SK-N-MC (cell line): ENCODE measurements at places on chromosomes 5 and 9.

- DNase-seq = no peak
These were observed 31.7 kb upstream of the FBXW11 start for GRCh38 chr5:172038167-172038566.

GRCh38 chr9:38126730-38127129, 57.7 kb upstream of the SHB start:
- no peak for DNase-seq

- DNase-seq = no peak
These were observed 13.9 kb upstream of the FEM1C start for GRCh38 chr5:115558388-115558956.

DNA sequence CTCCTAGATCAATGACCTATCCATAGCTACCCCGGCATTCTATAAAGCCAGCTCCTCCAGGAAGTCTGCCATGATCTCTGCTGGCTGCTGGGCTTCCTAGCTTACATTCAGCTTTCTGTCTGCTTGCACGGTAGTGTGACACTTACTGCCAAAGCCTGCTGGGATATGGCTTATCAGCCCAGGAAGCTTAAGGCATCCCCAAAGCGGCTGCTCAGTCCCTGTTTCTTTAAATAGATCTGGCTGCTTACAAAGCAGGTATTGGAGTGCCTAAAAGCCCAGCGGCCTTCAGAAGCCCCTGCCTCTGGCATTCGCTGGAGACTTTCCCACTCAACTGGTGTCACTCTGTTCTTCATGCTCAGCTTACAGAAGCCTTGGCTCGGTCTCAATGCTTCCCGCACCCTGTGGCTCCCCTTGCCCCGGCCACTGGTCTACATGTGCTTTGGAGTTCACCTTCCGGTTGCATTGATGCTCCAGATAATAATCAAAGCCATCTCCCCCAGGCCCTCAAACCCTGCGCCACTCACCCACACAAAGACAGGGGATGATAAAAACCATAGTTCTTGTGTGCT, 31.3 kb upstream of the STRBP start:
- DNase-seq = no peak

GRCh38 chr5:132822650-132823480, 7.6 kb downstream of the SHROOM1 start:
- DNase-seq = no peak

GRCh38 chr9:20552874-20553557, 69.3 kb downstream of the MLLT3 start:
- no peak for DNase-seq

GRCh38 chr9:87181670-87182069, 234.4 kb upstream of the GAS1 start:
- no peak for DNase-seq

GRCh38 chr5:88094403-88094802, 174.2 kb downstream of the TMEM161B start:
- no peak for DNase-seq

- DNase-seq = no peak
These were observed 589 bp downstream of the CKS2 start for GRCh38 chr9:89311346-89312221.

GRCh38 chr9:124696101-124696500, 75.0 kb downstream of the NR6A1 start:
- no peak for DNase-seq

DNA sequence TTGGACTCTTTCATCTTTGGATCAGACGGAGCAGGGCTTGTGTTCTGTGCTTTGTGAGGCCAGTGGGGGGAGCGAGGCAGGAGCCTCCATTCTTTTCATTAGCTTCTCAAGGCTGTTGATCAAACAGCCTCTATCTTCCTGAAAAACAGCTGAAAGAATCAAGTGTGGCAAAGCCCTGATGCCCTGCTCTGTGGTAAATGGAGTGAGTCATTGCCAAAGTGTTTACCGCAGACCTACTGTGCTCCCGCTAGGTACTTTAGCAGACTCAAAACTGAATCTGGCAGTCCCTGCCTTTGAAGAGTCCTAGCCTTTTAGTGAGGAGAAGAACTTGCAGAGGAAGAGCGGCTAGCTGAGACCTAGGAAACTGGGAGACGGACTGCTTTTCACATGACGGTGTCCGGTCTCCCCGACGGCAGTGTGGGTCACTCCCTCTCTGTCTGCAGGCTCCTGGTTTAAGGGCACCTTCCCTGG, 3.3 kb downstream of the ANKRD33B start:
- DNase-seq = no peak

- no peak for DNase-seq
These were observed 509.4 kb downstream of the IRX1 start for GRCh38 chr5:4104831-4105597.

GRCh38 chr9:6096821-6097220, 81.4 kb upstream of the RANBP6 start:
- DNase-seq = no peak

- no peak for DNase-seq
These were observed 53.6 kb upstream of the PHF2 start for GRCh38 chr9:93522736-93523135.

DNA sequence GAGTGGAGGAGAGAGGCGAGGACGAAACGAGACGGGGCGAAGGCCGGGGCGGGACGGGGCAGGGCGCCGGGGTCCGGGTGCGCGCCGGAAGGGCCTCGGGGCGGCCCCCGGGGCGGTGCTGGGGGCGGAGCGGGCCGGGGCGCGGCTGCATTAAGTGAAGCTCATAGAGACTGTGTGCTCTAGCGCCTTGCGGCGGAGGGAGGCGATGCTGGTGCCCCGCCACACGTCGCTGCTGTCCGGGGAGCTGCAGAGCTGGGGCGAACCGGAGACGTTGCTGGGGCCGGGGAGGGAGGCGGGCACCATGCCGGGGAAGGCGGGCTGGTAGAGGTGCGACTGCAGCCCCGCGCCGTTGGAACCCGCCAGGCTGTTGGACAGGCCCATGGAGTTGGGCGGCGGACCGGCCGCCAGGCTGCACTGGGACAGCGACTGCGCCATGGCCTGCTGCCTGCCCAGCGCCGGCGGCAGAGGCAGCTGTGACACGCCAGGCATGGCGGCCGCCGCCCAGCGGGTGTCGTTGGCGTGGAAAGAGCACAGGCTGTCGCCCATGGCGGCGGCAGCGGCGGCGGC, 8.3 kb downstream of the OTP start:
- DNase-seq = no peak

- no peak for DNase-seq
These were observed 4.7 kb downstream of the PDLIM4 start for GRCh38 chr5:132261881-132262845.

DNA sequence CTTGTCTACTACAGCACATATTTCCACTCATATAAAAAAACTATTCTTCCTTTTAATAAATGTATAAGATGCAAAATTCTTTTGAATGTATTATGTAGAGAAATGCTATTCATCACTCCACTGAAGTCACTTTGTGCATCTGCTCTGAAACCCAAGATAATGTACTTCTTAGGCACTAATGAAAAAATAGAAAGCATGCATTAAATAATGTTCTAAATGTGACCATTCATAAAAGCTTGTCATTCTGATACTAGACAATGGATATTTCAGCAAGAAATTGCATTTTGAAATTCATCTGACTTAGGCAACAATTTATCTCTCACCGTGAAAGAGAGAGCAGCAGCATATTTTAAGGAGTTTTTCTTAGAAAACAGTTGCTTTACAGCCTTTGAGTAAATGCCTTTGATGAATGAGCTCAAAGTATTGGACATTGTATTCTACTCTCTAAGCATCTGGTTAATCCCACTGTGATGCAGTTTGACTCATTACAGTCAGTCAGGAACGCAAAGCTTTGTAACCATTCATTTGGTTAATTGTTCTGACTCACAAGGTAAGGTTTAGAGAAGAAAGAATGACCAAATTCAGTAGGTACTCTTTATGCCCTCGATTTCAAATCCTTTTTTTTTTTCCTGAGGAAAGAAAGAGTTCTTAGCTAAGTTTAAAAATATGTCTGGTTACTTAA, 2233.8 kb upstream of the C9orf72 start:
- DNase-seq = no peak

DNA sequence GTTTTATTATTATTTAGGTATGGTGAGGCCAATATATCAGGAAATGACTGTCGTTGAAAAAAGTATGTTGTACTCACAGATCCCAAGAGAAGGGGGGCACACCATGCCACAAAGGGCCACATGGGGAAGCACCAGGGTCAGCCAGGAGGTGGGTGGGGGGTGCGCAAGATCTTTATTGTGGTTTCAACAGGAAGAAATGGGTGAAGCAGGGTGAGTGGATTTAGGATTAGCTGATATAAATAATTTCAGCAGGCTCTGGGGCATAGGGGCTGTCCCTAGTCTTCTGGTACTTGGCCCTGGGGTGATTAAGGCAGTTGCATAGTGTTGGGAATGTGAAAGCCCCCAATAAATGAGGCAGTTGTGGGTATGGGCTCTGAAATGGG, 8.6 kb downstream of the PDCD1LG2 start:
- DNase-seq = no peak

DNA sequence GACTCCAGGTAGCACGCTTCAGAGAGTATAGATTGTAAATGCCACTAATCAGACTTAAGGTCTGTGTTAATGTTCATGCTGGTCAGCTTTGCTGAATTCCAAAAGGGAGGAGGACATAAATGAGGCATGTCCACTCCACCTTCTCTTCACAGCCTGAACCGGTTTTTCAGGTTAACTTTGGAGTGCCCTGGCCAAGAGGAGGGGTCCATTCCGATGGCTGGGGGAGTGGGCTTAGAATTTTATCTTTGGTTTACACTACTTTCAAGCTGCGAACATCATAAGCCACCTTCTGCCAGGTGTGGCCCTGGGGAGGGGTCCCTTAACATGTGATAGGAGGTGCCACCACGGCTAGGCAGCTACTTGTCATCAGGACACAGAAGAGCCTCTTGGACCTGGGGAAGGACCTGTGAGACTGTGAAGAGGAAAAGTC, 24.2 kb downstream of the ABO start:
- no peak for DNase-seq

GRCh38 chr5:11128021-11128420, 367.0 kb upstream of the DAP start:
- no peak for DNase-seq

DNA sequence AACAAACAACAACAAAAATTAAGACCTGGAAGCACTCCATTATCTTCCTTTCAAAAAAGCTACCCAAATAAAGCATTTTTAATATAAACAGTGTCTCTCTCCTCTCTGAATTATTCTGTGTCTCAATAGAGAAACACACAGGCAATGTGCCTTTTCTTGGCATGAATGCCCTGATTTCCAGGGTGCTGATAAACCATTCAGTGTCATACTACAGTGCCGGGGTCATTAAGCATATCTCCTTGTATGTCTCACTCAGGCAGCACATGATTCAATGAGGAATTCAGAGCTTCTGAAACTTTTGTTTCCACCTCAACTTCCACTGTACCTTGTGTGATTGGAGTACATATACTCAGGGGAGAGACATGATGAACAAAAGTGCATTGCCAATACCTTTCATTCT, 294.0 kb upstream of the SLC24A2 start:
- no peak for DNase-seq

- DNase-seq = no peak
These were observed 27.3 kb downstream of the FOXE1 start for GRCh38 chr9:97880336-97880735.

DNA sequence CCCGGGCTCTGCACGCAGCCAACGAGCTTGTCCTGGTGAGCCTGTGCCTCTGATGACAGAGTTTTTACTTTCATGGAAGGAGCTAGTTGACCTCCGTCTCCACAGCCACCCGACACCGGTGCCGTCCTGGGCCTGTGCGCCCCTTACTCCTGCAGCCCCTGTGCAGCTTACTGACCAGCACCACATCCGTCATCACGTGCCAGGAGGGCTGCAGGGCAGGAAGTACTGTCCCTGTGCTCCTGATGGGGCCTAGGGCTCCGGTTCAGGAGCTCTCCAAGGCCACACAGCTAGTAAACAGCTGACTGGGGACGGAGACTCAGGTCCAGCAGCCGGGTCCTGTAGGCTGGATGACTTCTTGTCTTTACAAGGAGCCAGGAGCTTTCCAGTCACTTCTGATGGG, 10.2 kb downstream of the STKLD1 start:
- DNase-seq = no peak

- no peak for DNase-seq
These were observed 647 bp downstream of the SMARCA2 start for GRCh38 chr9:2015581-2016407.

DNA sequence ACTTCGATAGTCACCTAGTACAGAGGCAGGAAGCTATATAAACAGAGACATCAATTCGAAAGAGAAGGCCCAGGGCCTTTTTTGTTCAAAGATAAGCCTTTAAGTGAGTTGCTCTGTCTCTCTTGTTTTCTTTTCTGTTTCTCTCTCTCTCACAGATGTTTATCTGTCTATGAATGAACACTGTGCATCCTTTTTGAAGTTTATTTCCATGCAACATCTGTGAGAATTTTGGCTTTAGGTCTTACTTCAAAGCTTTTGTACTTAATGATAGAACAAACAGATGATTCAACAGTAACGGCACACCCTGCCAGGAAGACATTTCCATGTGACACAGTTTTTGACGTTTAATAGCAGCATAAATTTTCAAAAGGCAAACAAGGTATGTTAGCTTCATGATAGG, 1413.1 kb upstream of the CDH6 start:
- DNase-seq = no peak

DNA sequence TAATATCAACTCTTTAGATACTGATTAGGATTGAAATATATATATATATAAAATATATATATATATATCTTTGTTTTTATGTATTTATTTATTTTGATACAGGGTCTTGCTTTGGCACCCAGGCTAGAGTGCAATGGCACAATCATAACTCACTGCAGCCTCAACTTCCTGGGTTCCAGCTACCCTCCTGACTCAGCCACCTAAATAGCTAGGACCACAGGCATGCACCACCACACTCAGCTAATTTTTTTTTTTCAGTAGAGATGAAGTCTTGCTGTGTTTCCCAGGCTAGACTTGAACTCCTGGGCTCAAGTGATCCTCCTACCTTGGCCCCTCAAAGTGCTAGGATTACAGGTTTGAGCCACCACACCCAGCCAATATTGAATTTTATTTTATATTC, 20.6 kb upstream of the CDH6 start:
- no peak for DNase-seq

DNA sequence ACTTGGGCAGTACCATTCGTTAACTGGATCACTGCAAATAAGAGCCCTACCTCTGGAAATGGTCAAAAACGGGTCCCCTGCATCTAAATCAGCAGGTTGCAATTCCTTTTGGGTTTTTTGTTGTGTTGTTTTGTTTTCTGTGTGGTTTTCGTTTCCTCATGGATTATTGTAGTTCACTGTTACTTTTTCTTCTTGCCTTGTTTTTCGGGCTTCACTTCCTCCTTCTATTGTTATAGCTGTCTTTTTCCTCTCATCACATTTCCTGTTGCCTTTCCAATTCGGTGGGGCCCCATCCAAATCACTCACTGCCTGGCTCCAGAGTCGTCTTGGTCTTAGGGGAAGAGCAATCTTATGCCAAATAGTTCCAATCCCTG, 8.7 kb upstream of the SSBP2 start:
- DNase-seq = no peak
